Gastrocnemius medialis (tissue), 4 donors: ENCODE measurements at places on chromosomes 16 and 17.
A peak's percentile ranks its signal among the peaks of the same experiment; 100 is the strongest.

DNA sequence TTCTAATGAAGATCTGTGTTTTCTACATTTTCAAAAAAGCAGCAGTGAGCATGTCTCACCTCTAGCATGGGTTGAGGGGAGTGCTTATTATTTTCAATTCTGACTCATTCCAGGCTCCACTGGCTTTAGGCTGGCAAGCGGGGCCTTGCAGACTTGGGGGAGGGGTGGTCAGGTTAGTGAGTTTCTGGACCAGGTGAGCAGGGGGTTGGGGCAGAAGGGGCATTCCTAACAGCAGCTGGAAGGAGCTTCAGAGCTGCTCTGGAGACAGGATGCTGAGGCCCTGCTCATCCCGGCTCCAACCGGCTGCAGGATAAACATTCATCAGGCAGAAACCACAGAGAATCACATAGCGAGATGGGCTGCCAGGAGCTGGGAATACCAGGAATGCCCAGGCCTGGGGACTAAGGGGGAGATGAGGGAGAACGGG, 10.5 kb upstream of the KRT19 start:
- no peaks in the 10 kb centered on the region for H3K36me3 ChIP-seq
- H3K4me3 ChIP-seq = no peak overlapping the region
- H3K4me1 ChIP-seq = no peaks in the 10 kb centered on the region
- no peak overlapping the region for H3K27ac ChIP-seq
- no peaks in the 10 kb centered on the region for H3K27me3 ChIP-seq

DNA sequence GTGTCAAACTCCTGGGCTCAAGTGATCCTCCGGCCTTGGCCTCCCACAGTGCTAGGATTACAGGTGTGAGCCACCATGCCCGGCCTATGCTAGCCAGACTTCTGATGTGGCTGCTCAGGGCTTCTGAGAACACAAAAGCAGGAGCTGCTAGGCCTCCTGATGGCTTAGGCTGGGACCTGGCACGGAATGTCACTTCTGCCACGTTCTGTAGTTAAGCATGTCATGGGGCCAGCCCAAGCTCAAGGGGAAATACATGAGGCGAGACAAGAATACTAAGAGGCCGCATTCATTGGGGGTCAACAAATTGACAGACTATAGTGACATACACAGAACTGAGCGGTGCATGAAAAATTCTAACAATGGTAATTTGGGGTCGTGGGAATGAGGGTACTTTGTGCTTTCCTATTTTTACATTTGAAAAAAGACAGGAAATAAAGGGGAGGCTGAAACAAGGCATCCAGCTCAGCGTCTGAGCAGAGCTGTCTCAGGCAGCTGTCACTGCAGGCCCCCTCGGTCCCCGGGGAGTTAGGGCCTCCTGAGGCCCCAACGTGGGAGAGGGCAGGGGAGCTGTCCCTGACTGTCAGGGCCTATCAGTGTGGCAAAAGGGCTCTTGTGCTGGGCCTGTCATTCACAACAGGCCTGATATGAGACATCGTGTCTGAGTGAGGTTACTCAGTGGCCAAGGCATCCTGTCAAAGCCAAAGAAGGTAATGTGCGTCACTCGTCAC, 26.4 kb downstream of the CFAP20 start:
- no peak overlapping the region for H3K27ac ChIP-seq
- no peaks in the 10 kb centered on the region for H3K27me3 ChIP-seq
- H3K36me3 ChIP-seq = no peaks in the 10 kb centered on the region
- DNase-seq = no peak
- H3K4me3 ChIP-seq = no peak overlapping the region

GRCh38 chr17:58808609-58809563, 53.2 kb downstream of the PPM1E start:
- no peak overlapping the region for H3K4me3 ChIP-seq
- no peaks in the 10 kb centered on the region for H3K4me1 ChIP-seq
- no peak for DNase-seq
- no peaks in the 10 kb centered on the region for H3K27me3 ChIP-seq

DNA sequence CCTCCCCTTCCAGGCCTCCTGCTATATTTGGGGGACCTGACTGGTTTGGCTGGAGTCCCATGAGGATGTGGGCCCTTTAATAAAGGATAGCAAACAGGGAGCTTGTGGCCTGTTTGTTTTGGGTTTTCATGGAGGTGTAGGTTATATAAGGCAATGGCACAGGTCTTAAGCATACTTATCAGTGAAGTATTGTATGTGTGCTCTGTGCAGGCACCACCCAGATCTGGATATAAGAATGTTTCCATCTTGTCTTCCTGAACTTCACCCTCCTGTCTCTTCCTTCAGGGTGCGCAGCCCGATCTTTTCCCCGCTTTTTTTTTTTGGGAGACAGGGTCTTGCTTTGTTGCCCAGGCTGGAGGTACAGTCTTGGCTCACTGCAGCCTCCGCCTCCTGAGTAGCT, 10.6 kb downstream of the SLC52A1 start:
- no peaks in the 10 kb centered on the region for H3K27me3 ChIP-seq
- no peak overlapping the region for H3K4me3 ChIP-seq
- no peak for DNase-seq
- peaks cover 9% of the 10 kb centered on the region for H3K4me1 ChIP-seq
- H3K27ac ChIP-seq = peak overlapping the region; percentile 66
- H3K36me3 ChIP-seq = no peaks in the 10 kb centered on the region

DNA sequence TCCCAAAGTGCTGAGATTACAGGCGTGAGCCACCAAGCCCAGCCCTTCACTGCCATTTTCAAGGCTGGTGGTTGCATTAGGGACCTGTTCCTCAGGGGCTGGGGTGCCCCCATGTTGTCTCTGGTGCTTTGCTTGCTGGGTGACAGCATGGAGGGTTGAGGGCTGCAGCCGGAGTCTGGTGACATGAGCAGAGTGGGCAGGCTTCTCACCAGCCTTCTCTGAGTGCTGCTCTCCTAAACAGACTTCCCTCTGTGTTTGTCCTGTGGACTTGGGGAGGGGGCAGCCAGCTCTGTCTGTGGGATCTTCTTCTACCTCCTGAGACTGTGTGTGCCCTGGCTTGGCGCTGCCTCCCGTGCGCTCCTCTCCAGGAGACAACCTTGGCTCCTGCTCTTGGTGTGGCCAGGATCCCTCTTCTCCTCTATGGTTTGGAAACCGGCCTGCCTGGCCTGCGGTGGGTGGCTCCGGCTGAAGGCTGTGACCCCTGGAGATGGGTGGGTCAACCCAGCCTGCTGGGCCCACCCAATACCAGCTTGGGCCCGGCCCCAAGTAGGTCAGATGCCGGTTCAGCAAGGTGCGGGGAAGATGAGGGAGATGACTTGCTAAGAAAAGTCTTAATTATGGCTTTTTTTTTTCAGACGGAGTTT, 72.1 kb downstream of the PDPK1 start:
- H3K4me1 ChIP-seq = peaks cover 13% of the 10 kb centered on the region
- H3K36me3 ChIP-seq = no peaks in the 10 kb centered on the region
- H3K4me3 ChIP-seq = no peak overlapping the region
- no peaks in the 10 kb centered on the region for H3K27me3 ChIP-seq
- no peak for DNase-seq
